Activated effector memory CD4-positive, alpha-beta T cell treated with Interleukin-2 at 50 U/mL for 16 hours (primary cell): ENCODE measurements at places on chromosomes 3 and 15.

DNA sequence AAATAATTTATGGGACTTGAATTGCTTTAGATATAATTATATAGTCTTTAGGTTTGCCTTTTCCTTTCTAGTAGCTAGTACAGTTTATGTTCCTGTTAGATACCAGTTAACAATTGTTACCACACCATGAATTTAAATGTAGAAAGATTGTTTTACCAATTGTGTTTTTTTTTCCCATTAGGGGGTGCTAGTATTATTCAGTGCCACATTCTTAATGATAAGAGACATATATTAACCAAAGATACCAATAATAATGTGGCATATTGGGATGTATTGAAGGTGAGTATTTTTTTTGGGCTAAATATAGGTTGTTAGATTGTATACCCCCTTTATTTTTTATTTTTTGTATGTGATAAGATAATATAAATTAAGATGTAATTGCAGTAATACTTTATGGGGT lies 27.7 kb downstream of the WDR48 start:
- DNase-seq, result no peak

DNA sequence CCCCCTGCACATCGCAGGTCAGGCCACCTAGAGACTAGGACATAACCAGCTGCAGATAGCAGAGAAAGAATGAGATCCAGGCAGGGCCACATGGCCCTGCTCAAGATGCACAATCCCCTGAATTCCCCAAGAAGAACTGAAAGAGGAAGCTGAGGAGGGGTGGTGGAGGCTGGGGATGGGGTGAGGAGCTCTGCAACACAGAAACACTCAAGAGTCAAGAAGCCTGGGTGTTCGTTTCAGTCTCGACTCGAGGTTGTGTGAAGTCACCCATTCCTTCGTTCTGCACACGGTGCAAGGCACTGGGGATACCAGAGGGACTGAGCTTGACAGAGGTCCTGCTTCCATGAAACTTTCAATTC lies 62.0 kb downstream of the TLE3 start:
- DNase-seq, result no peak

DNA sequence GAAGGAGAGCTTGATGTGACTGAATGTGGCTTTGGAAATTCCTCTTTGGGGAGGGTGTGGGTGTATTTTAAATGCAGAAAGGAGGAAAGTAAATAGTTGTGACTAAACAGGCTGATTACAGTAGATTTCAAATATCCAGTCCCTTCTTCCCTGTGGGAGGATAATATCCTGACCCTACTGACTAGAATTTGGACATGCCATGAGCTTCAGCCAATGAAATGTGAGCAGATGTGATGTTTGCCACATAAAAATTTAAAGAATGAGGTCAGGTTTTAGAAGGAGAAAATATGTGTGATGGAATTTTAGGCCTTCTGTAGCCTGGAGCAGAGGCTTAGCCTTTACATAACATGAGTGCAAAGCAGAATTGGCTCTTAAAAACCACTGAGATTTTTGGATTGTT lies 1218.9 kb downstream of the ROBO2 start:
- no peak for DNase-seq

DNA sequence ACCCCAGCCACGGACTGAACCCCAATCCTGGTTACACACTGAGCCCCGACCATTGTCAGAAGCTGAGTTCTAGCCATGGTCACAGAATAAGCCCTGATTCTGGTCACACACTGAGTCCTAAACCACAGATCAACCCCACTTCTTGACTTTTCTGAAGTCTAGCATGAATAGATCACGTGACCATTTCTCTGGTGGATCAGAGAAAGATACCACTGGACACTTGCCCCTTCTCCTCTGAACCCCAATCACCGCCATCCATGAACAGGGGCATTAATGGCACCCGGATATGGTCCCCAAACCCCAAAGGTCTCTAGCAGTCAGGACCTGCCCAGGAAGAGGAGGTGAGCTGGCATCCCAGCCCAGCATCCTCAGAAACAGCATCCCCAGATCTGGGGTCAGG lies 9.1 kb downstream of the HCN4 start:
- DNase-seq, result no peak

DNA sequence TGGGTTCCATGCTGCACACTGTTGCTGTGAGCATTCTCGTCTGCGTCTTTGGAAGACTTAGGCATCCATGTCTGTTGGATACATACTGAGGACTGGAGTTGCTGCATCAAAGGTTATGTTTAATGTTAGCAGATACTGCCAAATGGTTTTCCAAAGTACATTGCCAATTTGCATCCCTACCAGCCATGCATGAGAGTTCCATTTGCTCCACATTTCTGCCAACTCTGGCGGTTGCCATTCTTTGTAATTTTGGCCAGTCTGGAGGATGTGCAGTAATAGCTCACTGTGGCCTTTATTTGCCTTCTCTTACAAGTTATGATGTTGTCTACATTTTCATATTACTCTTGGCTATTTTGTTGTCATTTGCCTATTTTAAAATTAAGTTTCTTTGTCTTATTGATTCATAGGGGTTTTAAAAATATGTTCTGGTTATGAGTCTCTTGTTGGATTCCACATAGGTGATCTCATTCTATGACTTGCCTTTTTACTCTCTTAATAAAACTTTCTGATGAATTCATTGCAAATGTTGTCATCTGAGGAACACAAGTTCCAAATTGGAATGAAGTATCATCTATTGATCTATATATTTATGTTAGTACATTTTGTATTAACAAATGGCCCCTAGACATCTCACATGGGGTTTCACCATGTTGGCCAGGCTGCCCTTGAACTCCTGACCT lies 42.1 kb downstream of the FBLN2 start:
- DNase-seq, result no peak

GRCh38 chr3:195239121-195239520 lies 31.8 kb downstream of the XXYLT1 start:
- DNase-seq, result no peak
